Memory B cell (primary cell): ENCODE measurements at places on chromosomes 11 and 22.

DNA sequence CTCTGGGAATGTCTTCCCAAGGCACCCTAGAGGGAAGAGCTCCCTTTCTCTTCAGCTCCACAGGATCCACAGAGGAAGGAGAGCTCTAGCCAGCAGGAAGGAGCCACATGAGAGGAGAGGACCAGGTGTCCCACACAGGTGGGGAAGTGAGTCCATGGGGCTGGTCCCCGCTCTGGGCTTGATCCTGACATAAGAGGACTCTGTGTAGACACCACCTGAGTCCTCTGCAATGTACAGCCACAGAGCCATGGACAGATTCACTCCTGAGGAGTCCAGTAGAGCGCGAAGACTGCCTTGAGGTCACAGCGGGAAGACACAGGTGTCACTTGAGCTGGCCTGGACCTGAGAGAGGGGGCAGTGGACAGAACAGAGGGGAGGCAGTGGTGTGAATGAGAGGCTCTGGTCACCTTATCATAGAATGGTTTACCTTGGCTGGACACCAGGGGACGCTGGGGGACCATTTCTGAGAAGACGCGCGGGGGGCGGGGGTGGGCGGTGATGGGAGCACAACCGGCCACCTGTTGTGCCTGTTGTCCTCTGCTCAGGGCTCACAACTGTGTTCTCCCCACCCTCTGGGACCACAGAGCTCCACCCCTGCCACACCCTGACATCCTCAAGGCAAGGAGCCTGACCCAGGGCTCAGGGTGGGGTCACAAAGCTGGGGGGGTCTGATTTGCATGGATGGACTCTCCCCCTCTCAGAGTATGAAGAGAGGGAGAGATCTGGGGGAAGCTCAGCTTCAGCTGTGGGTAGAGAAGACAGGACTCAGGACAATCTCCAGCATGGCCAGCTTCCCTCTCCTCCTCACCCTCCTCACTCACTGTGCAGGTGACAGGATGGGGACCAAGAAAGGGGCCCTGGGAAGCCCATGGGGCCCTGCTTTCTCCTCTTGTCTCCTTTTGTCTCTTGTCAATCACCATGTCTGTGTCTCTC, 128.2 kb downstream of the ZNF280B start:
- DNase-seq: peak; percentile 50

DNA sequence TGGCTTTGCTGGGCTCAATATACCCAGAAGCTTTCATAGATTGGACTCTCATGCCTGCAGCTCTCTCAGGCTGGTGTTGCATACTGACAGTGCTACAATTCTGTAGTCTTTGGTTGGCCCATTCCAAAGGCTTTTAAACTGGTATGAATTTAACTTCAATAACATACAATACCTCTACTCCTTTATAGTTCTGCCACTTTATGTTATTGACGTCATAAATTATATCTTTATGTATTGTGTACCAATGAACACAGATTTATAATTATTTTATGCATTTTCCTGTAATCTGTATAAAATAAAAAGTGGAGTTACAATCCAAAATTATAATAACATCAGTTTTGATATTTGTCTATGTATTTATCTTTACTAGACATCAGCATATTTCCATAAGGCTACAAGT, 16.2 kb downstream of the PATE2 start:
- DNase-seq: no peak

DNA sequence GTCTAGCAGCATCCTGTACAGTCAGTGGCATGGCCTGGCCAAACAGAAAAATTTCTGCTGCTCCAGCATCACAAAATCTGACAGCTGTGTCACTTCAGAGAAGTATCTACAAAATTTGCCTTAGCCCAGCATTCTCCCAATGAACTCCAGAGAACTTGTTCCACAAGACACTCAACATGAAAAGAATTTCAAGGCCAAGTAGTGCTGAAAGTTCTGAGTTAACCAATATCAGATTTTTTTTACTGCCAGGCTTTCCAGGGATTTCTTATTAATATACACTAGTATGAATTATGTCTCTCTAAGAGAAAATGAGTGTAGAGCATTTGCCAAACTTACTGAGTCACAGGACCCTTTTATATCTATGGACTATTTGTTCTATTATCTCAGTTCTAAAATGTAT, 68.8 kb downstream of the OR5AK2 start:
- DNase-seq: no peak

DNA sequence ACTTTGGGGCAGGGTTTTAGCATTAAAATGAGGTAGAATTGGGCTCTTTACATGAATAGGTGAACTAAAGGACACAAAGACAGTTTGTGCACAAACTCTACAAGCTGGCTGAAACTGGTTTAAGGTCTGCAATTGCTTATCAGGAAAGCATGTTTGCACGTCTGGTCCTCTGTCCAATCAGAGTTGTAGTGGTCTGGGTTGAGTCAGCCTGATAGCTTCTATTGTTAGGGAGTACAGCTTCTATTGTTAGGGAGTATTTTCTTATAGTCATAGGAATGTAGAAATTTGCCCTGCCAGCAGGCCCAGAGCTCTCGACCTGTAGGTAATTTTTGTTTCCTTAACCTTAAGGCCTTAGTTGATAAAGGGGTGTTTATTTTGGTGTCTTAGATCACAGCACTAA, 1422.4 kb downstream of the LRRC4C start:
- DNase-seq: no peak

DNA sequence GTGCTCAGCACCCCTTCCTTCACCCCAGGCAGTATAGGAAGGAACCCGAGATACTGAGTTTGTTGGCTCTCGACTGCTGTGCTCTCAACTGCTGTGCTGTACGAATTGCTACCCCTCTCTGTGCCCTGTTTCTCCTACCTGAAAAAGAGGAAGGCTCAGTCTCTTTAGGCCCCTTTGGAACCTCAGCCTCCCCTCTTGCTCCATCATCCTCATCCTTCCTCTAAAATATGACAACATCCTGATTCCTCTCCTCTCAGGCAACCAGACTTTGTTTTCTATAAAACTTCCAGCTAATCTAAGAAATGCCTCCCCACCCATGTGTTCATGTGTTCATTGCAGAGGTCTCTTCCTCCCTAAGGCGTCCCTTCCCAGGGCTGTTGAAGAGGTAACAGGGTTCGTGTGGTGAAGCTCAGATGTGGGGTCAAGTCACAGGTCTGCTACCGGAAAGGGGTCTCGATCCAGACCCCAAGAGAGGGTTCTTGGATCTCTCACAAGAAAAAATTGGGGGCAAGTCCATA, 35.5 kb upstream of the CD82 start:
- no peak for DNase-seq

DNA sequence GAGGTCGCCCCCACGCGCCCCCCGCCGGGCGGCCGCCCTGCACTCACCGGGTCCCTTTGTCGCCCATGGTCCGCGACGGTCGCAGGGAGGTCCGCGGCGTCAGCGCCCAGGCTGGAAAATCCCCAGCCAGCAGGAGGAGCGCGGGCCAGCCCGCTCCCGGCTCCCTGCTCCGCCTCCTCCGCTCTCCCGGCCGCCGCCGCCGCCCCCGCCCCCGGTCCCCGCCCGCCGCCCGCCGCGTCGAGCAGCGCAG, at the start of gene ARRB1:
TSS of gene ARRB1 (minus strand) at position 121 of the 250 bp plus-strand sequence. CDS start at position 67, 54 bp downstream.
- DNase-seq: no peak

DNA sequence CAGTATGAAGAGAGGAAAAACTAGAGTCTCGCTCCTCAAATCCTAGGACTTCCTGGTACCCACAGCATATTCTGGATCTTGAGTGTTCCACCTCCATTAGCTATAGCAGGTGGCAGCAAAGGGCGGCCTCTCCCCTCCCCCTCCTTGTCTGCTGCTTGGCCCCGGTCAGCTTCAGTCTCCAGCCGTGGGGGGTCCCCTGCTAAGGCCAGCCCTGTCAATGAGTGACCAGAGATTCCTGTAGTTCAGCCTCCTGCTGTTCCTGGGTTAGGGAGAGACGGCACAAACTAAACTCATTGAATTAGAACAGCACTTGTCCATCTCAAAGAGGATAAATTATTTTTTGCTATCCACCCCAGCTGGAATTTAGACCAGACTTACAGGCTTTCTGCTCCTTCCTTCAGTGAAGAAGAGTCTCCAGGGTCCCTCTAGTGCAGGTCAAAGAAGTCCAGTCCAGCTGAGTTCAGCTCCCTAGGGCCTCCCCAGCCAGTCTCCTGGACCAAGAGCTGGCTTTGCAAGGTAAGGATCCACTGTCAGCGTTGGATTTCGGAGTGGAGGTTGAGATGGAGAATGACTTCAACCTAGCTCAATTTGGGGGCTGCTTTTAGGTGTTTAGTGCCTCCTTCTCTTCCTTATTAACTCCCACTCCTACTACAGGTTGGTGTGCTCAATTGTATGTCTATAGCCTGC, 1.1 kb upstream of the PHLDB1 start:
- no peak for DNase-seq

DNA sequence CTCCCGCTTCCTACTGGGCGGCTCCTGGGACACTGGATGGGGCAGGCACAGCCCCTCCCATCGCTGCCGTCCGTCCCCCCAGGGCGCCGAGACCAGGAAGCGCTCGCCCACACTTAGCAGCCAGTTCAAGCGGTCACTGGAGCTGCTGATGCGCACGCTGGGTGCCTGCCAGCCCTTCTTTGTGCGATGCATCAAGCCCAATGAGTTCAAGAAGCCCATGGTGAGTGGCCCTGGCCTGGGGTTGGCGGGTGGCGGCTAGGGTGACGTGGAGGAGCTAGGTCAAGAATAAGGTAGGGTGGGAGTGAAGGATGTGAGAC, 44.6 kb downstream of the MYO7A start:
- DNase-seq: no peak

- DNase-seq: no peak
Measured at GRCh38 chr11:95485115-95485900, 254.3 kb upstream of the SESN3 start.

DNA sequence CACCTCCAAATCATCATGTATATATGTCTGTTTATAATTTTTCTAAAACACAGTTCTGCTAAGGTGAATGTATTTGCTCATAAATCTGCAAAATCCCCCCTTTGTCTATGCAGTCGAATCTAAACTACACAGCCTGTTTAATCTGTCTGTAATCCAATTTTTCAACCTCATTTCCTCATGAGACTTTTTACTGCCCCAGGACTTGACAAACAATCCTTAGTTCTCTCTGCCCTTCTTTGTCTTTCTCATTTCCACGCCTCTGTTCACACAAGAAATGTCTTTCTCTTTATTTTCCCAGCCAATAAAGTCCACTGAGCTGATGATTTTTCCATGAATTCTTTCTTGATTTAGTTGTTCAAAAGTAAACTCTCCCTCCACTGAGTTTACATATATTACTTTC, 1154.3 kb downstream of the FAM181B start:
- no peak for DNase-seq

- DNase-seq: no peak
Measured at GRCh38 chr11:130655300-130655699, 206.9 kb downstream of the ADAMTS15 start.

- DNase-seq: no peak
Measured at GRCh38 chr11:60927600-60927999, 3.3 kb downstream of the TMEM132A start.

GRCh38 chr11:45924927-45925326, 2.5 kb downstream of the LARGE2 start:
- no peak for DNase-seq

- DNase-seq: no peak
Measured at GRCh38 chr11:57358543-57358961, 20.4 kb downstream of the P2RX3 start.

DNA sequence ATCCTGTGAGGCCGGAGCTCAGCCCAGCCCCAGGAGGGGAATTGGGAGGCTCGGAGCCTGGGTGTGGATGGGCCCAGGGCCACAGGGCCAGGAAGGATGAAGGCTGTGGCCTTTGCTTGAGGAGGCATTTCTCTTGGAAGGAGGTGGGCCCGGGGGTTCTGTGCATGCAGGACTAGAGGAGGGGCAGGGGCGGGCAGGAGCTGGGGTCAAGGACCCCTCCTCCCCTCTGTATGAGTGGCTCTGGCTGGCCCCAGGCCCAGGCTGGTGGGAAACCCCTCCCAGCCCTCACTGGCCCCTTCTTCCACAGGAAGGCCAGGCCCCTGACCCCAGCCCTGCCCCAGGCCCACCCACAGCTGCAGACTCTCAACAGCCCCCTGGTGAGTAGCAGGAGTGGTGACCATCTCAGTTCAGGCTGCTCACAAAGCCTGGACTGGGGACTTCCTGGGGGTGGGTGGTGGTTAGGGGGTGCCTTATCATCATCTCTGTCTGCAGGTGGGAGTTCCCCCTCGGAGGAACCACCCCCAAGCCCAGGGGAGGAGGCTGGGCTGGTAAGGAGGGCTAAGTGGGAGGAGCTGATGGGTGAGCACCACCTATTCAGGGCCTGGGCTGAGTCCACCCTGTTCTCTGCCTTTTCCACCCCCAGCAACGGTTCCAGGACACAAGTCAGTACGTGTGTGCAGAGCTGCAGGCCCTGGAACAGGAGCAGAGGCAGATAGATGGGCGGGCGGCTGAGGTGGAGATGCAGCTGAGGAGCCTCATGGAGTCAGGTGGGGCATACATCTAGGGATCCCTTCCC, 6.0 kb downstream of the KCNK7 start:
- no peak for DNase-seq

DNA sequence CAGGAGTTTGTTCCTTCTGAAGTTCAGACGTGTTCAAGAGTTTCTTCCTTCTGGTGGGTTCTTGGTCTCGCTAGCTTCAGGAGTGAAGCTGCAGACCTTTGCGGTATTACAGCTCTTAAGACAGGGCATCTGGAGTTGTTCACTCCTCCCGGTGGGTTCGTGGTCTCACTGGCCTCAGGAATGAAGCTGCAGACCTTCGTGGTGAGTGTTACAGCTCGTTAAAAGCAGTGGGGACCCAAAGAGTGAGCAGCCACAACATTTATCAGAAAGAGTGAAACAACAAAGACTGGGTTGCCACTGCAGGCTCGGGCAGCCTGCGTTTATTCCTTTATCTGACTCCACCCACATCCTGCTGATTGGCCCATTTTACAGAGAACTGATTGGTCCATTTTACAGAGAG, 373.1 kb downstream of the ETS1 start:
- no peak for DNase-seq

DNA sequence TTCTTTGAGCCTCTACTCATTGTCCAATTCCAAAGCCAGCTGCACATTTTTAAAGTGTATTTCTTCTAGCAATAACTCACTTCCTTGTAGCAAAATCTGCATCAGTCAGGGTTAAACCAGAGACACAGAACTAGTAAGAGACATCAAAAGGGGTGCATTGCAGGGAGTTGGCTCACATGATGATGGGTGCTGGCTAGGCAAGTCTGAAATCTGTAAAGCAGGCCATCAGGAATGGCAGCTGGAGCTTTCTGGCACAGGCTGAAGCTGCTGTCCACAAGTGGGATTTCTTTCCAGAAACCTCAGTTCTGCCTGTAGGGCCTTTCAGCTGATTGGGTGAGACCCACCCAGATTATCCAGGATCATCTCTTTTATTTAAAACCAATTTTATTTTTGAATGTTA, 698.1 kb downstream of the NTM start:
- DNase-seq: no peak
